ENCODE measurements at places on chromosomes 6 and 20. TPM values are rescaled to one million over a fixed set of nuclear protein-coding genes. Genes with fewer than 3 reads are reported as not detected.

- no peak for DNase-seq
These were observed 413.9 kb upstream of the JARID2 start for GRCh38 chr6:14831937-14832336.

DNA sequence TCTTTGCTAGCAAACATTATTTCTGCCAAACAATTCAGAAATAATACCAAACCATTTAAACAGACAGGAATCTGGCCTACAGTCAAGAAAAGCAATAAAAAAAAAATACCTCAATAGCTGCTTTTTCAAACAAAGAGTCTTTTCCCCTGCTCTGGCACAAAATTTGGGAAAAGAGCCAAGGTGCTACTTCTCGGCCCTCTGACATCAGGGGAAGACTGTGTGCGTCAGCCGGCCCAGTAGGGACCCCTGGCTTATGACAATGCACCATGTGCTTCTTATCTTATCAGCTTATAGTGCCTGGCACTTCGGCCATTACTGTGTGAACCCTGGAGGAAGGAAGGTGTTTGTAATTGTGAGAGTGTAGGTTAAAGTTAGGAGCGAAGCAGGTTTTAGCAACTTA lies 89.4 kb downstream of the PDE10A start:
- peak; percentile 92 for DNase-seq

GRCh38 chr6:18189196-18189595 lies 34.0 kb downstream of the KDM1B start:
- DNase-seq, result no peak

GRCh38 chr6:170281331-170282292 lies 9.3 kb downstream of the DLL1 start:
- DNase-seq, result no peak

PPIL6 gene
- total RNA-seq, result 0.18 TPM
